ENCODE measurements at places on chromosomes 3 and 15.
A peak's percentile ranks its signal among the peaks of the same experiment; 100 is the strongest.

- no peak for DNase-seq
Observed at GRCh38 chr3:104614564-104614963, 752.1 kb upstream of the ALCAM start.

GRCh38 chr3:42713747-42714146 lies 11.1 kb upstream of the HHATL start:
- DNase-seq: no peak

- DNase-seq: no peak
Observed at GRCh38 chr3:10233988-10234387, 14.3 kb upstream of the TATDN2 start.

DNA sequence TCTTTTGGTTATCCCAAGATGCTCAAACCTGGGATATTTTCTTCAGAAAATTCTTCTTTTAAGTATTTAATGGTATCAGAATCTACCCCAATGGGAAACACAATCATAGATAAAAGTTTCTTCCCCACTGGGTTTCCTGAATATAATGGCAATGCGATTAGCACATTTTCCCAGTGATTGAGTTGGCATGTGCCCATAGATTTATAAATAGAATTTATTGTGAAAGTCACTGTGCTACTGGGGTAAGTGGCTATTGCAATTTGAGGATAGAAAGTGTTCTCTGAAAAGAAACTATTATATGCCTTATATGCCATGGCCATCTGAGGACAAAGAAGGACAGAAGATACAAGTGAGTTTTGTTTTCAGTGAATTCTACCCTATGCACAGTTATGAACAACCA lies 99.0 kb upstream of the RBMS3 start:
- no peak for DNase-seq

GRCh38 chr3:143973259-143974021 lies 1.8 kb downstream of the DIPK2A start:
- DNase-seq: peak; percentile 25

DNA sequence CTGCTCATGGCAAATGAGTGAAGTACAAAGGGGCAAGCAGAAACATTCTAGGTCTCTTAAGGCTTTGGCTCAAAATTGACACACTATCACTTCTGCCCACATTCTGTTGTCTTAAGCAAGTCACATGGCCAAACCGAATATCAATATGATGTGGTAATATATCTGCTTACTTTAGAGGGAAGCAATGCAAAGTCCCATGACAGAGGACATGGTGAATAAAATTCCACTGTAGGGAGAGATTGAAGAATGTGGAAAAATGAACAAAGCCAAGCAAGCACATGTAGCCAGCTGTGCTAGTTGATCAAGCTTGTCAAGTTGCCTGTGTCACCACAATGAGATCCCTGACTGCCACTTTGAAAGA lies 11.2 kb upstream of the TBC1D5 start:
- no peak for DNase-seq

GRCh38 chr3:182892226-182892625 lies 88.1 kb downstream of the DCUN1D1 start:
- peak; percentile 41 for DNase-seq

- peak; percentile 67 for DNase-seq
Observed at GRCh38 chr3:185822221-185823000, 2.4 kb downstream of the IGF2BP2 start.

DNA sequence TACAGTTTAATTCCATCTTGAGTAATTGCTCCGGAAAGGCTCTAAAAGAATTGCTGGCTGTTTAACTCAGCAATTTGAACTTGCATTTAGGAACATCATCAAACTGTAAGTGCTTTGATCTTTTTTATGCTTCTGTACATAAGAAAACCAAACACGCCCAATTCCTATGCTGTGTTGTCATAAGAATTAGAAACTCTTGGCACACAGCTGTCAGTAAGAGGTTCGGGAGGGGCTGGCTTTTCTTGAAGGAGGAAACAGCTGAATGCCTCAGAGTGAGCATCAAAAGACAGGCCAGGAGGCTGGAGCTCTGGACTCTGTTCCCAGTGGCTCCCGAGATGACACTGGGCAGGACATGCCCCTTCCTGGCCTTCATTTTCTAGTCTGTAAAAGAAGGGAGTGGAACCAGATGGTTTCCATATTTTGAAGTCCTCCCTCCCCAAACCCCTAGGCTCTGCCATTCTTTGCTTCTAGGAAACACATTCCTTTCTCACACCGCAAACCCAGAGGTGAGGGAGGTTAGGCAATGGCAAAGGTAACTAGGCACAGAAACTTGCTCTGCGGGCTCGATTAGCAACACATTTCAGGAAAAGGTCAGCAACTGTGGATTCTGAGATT lies 73.7 kb upstream of the DLG1 start:
- no peak for DNase-seq

- DNase-seq: no peak
Observed at GRCh38 chr15:46502667-46503066, 867.8 kb downstream of the SQOR start.

DNA sequence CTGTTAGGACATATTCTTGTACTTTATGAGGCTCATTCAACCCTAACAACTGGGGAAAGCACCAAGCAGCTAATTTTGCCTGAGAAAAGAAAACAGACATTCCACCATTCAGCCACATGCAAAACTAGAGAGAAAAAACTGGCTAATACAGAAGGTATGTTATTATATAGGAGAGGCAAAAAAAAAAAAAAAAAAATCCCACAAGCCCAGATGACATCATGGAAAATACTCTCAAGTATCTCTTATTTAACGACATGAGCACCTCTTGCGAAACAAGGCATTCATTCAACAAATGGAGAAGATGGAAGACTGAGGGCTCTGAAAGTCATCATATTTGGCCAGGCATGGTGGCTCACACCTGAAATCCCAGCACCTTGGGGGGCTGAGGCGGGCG lies 61.5 kb downstream of the PRICKLE2 start:
- no peak for DNase-seq

DNA sequence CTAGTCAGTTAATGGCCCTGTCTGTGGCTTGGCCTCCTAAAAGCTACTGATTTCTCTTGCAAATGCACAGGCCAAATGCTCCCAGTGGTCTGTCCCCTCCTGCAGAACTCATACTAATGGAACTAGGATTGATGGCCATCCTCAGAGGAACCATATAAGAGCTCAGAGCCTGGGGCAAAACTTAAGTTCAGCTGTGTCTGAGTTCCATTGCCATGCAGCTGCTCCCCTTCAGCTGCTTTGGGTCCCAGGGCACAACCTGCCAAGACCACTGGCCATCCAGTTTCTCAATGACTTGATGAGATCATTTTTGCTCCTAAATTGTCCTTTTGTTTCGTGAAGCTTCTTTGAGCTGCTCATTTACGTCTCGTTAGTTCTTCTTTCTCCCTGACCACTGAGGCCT lies 529.5 kb upstream of the TBL1XR1 start:
- DNase-seq: no peak

GRCh38 chr3:192062186-192062585 lies 601.2 kb downstream of the PYDC2 start:
- DNase-seq: no peak

DNA sequence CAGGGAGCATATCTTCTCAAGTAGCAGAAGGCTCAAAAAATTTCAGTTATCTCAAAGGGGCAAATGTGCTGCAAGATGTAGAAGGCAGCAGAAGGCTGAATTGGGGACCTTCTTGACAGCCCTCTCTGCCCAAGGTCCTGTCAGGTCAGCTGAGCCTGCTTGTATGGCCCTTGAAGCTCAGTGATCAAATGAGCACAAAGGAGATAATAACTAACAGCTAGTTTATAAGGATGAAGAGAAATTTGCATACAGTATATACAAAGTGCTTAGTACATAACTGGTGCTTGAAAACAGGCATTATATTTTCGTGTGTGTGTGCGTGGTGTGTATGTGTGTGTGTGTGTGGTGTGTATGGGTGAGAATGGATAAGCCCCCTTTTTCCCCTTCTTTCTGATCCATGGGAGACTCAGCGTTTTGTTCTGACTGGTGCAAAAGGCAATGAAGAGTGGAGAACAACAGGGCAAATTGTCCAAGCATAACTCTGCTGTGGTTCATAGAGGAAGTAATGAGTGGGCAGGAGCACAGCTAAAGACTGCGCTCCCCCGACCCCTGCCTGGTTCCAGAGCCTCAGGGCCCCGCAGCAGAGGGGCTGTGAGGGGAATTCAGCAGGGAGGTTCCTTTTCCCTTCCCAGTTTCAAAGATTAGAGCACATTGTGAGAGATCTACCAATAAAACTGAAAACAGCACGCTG lies 356.8 kb upstream of the NR2F2 start:
- no peak for DNase-seq
